ENCODE measurements at places on chromosomes 5 and 9.

GRCh38 chr5:113526421-113526820 lies 12.9 kb downstream of the YTHDC2 start:
- DNase-seq, result no peak

- no peak for DNase-seq
Observed at GRCh38 chr5:115366223-115366622, 69.8 kb upstream of the CCDC112 start.

GRCh38 chr9:114591849-114592248 lies 4.3 kb downstream of the ATP6V1G1 start:
- DNase-seq, result no peak

DNA sequence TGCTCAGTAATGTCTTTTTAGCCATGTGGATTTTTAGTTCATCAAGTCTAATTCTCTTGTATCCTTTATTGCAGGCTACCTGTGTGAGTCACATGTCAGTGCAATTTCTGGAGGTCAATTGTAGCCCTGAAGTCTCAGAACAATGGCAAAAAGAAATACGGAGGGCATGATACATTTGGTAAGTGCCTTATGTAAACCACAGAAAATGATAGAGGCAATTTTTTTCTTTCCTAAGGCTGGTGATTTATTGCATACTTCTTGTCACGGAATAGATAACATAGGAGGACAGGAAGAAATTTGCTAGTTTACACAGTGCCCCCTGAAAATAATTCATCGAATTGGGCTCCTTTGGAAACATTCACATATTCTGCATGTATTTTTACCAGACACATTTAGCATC lies 235.9 kb downstream of the DMRTA1 start:
- peak; percentile 24 for DNase-seq

DNA sequence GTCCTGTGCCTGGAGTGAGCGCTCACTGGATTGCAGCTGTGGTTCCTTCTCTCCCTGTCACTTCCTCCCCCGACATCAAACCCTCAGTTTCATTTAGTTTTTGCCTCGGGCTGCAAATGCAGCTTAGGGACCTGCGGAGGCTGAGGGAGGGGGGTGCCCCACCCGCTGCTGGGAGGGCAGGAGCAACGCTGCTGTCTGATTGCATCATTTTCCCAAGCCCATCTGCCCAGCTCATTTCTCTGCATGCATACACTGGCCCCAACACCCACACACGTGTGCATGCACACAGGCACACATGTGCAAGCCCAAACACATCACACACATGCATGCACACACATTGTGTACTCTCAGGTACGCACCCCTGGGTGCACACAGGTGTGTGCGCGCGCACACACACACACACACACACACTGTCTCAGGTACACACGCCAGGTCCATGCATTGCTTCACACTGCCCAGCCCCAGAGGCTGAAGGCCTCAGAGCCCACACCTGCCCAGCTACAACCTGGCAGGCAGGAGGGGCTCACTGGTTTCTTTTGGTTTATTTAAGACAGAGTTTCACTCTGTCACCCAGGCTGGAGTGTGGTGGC lies 3.4 kb downstream of the ASS1 start:
- DNase-seq, result no peak

DNA sequence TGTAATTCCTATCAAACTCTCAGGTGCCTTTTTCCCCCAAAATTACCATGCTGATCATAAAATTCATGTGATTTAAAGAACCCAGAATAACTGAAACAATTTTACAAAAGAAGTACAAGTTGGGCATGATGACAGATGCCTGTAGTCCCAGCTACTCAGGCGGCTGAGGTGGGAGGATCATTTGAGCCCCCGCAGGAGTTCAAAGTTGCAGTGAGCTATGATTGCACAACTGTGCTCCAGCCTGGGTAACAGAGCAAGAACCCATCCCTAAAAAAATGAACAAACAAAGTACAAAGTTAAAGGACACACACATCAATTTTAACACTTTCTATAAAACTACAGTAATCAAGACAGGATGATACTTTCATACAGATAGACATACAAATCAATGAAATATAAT lies 97.9 kb upstream of the LPAR1 start:
- DNase-seq, result no peak

DNA sequence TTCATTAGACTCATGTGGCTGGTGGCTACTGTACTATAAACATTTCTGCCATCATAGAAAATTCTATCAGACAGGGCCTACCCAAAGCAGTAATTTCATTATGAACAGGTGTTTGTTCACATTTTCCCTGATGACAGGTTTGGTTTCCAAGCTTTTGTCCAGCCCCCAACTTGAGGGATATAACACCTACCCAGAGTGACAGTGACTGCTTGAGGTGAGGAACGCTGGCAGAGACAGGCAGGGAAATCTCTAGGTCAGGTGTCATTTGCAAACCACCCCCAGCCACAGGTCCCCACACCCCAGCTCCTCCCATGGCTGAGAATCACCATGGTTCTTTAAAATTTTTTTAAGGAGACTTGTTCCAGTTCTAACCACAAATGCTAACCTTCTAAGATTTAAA lies 25.5 kb downstream of the GOLM1 start:
- DNase-seq, result no peak

- peak; percentile 40 for DNase-seq
Observed at GRCh38 chr5:14204785-14205321, 61.7 kb downstream of the TRIO start.

DNA sequence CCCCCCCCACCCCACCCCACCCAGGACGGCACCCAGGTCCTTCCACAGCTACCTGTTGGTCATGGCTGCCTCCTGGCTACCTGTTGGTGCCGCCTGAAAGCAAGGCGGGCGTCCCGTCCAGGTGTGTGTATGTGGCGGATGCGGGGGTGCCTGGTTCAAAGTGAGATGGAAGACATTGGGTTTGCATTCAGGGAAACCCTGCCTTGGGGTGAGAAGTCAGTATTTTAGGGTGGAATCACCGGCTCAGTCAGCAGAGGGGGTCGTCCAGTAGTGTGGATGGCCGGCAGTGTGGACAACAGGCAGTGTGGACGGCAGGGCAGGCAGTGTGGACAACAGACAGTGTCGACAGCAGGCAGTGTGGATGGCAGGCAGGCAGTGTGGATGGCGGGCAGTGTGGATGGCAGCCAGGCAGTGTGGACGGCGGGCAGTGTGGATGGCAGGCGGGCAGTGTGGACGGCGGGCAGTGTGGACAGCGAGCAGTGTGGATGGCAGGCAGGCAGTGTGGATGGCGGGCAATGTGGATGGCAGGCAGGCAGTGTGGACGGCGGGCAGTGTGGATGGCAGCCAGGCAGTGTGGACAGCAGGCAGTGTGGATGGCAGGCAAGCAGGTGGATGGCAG lies 28.0 kb downstream of the NKD2 start:
- no peak for DNase-seq

DNA sequence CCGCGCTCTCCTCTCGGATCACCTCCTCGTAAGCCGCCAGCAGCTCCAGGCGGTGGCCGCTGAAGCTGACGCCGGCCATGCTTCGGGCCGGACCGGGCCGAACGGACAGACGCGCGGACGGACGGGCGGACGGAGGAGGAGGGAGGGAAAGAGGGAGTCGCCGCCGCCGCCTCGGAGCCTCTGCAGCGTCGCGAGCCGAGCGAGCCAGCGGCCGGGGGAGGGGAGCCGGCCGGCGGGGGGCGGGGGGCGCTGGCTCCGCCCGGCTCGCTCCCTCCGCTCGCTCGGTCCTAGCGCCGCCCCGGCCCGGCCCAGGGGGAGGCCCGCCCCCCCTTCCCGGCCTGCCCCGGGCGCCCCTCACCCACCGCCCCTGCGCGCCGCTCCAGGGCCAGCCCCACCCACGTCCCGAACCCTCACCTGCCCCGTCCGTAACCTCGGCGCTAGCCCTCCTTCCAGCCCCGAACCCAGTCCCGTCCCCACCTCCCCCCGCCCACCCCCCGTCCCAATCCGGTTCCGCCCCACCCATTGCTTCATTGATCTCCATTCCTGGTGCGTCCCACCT lies at the start of gene DBN1:
TSS of gene DBN1 (minus strand) at position 192 of the 559 bp plus-strand sequence. CDS start at position 79, 113 bp downstream.
- DNase-seq, result peak; percentile 60

DNA sequence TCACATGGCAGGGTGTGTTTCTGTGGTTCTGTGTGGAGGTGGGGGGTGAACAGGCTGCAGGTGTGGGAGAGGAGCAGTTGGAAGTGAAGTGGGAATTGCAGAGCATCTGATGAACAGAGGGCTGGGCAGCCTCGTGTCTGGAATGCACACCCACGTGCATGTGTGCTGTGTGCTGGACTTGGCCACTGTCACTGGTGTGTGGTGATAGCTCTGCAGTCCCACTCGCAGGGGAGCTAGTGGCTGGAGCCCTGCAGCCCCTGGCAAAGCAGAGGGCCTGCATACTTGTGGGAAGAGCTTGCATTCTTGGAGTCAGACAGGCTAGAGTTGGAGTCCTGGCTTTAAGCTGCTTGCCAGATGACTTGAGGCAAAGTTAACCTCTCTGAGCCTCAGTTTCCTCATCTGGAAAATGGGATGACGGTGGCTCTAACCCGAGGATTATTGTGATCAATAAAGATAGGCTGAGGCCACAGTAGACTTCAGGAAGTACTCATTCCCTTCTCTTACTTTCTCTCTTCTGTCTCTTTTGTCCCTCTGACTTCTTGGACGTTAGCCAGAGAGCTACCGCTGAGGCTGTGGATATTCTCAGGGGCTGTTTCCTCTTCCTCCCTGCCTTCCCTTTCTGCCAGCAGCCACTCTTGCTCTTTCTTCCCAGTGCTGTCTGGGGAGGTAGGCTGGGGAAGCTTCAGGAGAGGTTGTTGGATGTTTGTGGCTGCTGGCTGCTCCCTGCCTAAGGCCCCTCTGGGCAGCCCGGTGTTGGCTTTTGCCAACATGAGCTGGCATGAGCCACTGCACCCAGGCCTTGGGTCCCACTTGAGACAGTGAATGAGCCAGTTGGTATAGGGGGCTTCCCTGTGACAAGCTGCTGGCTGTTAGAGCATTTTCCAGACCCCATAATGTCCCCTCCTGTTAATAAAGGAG lies 18.3 kb downstream of the PSAT1 start:
- no peak for DNase-seq

DNA sequence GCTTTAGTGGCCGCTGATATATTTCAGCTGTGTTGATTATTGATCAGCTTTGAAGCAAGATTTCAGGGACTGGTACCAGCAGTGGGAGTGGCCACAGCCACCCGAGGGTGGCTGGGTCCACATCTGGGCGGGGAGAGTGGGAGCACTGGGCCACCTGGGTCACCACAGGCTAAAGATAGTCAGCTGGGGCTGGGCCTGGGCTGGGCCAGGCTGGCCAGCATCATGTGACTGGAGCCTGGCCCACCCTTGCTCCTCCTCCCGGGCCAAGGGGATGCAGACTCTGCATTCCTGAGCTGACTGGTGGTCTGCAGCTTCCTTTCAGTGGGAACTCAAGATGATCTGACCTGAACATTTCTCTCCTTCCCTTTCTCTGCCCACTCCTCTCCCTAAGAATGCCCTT lies 27.1 kb downstream of the LARP1 start:
- DNase-seq, result no peak

GRCh38 chr9:123562844-123563346 lies 206.9 kb downstream of the CRB2 start:
- DNase-seq, result no peak

DNA sequence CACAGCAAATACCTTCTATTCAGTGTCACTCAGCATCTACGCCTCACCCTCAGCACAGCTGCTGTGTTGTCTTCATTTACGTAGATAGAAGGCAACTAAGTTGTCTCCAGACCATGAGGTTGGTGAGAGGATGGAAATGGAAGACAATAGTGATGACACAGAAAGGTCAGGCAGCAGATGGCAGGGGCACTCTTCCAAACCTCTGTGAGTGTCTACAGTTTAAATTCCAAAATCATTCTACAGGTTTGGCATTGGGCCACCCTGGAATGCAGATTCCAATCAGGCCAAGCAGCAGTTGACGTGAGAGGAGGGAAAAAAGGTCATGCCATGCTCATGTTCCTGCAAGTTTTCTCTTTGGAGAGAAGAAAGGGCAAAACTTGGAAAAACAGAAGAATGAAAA lies 68.7 kb upstream of the ADAMTSL1 start:
- DNase-seq, result no peak

DNA sequence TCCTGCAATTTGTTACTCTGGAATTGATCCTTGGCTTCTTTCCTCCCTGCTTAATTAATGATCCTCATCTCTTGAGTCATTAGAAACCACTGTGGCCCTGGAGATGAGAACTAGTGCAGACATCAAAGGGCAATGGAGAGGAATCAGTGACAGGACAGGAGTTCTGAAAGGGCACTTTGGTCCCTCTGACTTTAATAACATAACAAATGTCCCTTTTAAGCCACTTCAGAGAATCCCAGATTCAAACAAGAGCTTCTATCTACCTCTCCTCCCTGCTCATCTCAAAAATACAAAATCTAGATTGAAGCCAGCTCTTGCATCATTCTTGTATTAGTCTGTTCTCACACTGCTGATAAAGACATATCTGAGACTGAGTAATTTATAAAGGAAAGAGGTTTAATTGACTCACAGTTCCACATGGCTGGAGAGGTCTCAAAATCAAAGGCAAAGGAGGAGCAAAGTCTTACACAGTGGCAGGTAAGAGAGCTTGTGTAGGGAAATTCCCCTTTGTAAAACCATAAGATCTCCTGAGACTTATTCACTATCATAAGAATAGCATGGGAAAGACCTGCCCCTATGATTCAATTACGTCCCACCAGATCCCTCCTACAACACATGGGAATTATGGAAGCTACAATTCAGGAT lies 139.1 kb downstream of the PLPPR1 start:
- no peak for DNase-seq

DNA sequence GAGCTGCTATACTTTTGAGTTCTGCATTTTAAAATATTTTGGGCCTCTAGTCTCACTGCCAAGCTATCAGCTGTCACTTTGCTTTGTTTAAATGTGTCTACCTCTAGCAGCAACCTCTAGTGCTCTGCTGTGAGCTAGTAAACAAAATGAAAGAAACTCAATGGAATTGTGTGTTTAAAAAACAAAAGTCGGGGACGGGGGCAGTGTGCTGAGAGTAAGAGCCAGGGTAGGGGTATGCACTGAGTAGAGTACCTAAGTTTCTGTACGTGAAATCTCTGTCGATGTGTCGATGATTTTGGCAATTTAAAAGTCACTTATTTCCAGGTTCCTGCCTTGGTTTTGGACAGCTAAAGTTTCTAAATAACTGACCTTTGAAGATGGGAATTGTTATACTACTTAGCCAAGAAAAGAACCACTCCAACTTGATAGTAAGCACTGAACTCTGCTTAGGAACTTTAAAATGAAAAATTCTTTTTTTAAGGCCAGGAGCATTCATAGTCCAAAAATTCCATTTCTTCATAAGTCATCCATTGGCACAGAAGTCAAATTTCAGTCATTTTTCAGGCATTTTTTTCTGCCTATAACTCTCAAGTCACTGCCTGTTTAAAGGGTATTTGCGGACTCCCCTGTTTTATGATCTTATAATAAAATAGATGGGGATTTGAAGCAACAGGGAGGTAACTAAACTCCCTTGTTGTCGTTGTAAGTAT lies 111.5 kb downstream of the SAXO1 start:
- DNase-seq, result no peak

- DNase-seq, result no peak
Observed at GRCh38 chr5:104512063-104512825, 949.7 kb upstream of the NUDT12 start.

- DNase-seq, result no peak
Observed at GRCh38 chr5:2797981-2798380, 46.5 kb upstream of the IRX2 start.

DNA sequence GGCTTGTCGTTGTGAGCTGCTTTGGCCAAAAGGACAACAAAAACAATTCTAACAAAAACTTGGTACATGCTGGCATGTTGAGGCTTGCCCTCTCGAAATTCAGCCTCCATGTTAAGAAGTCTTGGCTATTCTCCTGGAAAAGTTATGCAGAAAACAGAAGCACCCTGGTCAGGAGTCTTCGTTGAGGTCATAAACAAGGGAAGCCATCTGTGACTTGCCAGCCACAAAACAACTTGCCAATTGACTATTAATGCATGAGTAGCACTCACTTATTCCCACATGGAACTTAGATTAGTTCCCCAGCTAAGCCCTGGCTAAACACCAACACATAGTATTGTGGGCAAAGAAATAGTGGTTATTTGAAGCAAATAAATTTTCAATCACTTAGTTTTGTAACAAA lies 521.0 kb upstream of the CHD1 start:
- no peak for DNase-seq
